Common myeloid progenitor, CD34-positive (primary cell): ENCODE measurements at places on chromosomes 7 and 10.

GRCh38 chr10:74460812-74461211, 309.8 kb downstream of the ADK start:
- no peak for DNase-seq

DNA sequence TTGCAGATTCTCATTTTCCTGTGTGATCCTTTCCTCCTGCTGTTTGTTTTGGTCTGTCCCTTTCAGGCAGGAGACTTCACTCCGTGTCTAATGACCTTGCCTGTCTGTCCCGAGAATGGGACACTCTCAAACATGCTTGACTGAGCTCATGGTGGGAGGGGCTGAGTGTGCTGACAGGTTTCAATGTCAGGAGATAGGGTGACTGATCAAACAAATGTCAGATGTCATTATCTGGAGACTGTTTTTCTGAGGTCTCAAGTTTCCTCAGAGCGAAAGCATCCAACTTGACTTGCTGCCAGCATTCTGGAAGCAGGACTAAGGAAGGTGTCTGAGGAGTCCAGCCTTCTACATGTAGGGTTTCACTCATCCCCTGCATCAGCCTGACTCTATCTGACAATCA, 228.8 kb upstream of the KIAA1217 start:
- no peak for DNase-seq

GRCh38 chr7:35450456-35451214, 196.7 kb upstream of the TBX20 start:
- no peak for DNase-seq

DNA sequence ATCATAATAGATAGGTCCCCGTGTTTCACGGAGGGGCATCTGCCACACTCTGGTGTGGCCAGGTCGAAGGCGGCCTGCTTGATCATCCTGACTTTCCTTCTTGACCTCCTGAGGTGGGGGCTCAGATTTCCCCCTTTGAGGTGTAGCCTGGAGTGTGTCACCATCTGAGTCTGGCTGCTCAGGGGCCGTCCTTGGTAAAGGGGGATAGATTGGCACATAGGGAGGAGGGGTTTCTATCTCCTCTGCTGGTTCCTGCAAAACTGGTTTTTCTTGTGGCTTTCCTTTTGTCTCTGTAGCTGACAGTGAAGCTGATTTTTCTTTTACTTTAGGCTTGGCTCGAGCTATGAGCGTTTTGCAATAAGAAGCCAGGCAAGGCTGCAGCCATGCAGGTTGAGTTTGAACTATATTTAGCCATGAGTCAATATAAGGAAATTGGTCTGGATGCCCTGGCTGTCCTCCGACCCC, 7.1 kb upstream of the ZNF117 start:
- DNase-seq, result no peak

- no peak for DNase-seq
Measured at GRCh38 chr10:110263164-110263563, 41.6 kb downstream of the SMNDC1 start.

GRCh38 chr7:77529279-77529678, 7.8 kb upstream of the PTPN12 start:
- DNase-seq, result peak; percentile 17

DNA sequence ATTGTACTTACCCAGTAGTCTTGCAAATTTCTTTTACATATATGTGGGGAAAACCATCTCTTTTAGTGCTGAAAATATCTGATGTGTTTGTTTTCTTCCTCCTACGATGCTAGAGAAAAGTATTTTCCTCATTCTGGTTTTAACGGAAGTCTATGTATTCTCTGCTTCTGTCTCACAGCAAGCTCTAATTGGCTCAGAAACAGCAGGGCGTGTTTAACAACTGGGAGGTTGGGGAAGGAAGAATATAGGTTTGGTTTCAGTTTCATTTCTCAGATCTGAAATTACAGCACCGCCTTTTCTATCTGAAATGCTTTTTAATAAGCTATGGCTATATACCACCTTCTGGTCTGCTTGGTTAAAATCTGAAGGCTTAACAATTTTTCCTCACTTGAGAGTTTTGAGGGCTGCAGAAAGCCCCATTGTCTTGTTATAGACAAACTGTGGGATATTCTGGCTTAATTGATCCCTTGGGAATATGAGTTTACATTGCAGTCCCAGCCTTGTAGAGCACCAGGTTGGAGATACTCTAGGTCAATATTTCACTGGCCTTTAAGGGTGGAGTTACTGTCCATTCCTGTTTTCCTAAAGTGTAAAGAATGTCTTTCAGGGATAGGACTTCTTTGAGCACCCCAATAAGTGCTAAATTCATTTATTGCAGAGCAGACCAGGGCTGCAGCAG, at the start of gene SAMD9:
TSS of gene SAMD9 (minus strand) at position 128 of the 679 bp plus-strand sequence. CDS start 11,882 bp downstream, outside the sequence.
- peak; percentile 94 for DNase-seq

GRCh38 chr10:48523212-48523819, 81.6 kb downstream of the ARHGAP22 start:
- DNase-seq, result peak; percentile 39

- no peak for DNase-seq
Measured at GRCh38 chr7:96645084-96645483, 64.6 kb downstream of the SEM1 start.

GRCh38 chr10:131854579-131855335, 46.1 kb upstream of the PPP2R2D start:
- no peak for DNase-seq

- DNase-seq, result peak; percentile 28
Measured at GRCh38 chr7:29352041-29352440, 157.5 kb downstream of the CHN2 start.

DNA sequence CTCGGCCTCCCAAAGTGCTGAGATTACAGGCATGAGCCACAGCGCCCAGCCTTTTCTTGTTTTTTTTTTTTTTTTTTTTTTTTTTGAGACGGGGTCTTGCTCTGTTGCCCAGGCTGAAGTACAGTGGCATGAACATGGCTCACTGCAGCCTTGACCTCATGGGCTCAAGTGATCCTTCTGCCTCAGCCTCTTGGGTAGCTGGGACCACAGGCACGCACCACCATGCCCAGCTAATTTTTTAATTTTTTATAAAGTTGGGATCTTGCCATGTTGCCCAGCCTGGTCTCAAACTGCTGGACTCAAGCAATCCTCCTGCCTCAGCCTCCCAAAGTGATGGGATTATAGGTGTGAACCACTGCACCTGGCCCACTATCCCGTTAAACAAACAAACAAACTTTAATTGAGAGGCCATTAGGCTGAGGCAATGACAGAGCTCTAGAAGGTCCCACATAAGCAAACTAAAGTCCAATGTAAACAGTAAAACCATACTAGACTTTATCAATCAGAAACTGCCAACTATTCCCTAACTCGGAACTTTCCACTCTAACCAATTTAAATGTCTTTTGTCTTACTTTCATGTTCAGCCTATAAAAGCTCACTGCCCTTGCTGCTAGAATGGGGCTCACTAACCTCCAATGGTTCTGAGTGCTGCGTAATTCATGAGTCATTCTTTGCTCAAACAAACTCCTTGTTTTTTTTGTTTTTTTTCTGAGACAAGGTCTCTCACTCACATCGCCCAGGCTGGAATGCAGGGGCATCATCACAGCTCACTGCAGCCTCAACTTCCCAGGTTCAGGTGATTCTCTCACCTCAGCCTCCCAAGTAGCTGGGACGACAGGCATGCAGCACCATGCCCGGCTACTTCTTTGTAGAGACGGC, 1.9 kb downstream of the DHX32 start:
- DNase-seq, result no peak

DNA sequence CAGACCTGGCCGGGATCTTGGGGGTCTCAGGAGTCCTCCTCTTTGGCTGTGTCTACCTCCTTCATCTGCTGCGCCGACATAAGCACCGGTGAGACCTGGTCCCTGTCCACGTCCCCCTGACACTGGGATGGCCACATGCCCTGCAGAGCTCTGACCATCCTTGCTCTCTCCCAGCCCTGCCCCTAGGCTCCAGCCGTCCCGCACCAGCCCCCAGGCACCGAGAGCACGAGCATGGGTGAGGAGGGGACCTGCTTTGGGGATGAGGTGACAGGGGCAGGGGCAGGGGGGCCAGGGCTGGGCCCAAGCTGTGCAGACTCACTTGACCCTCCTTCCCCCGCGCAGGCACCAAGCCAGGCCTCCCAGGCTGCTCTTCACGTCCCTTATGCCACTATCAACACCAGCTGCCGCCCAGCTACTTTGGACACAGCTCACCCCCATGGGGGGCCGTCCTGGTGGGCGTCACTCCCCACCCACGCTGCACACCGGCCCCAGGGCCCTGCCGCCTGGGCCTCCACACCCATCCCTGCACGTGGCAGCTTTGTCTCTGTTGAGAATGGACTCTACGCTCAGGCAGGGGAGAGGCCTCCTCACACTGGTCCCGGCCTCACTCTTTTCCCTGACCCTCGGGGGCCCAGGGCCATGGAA, 959 bp downstream of the PVRIG start:
- DNase-seq, result no peak

DNA sequence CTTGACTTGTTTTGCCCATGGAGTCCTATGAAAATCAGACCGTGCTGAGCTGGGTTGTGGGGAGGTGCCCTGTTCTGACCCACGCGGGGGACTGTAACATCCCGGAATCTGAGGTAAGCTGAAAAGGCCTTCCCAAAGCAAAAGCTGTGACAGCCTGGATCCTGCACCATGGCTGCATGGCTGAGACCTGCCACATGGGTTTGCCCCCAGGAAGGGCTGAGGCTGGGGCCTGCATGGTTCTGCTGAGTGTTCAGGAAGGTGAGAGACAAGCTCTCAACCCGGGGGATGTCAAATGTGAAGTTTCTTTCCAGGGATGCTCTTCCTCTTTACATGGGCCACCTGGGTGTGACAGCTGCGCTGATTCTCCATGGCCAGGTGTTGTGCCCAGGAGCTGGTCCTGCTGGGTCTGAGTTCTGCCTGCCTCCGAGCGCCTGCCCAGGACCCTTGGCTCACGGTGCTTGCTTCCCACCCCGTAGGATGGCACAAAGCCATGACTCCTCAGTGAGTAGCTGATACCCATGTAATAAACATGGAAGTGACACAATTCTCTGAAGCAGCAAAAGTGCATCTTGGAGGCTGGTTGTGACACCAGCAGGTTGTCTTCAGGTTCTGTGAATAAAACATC, 58.3 kb downstream of the VIPR2 start:
- DNase-seq, result no peak

- DNase-seq, result no peak
Measured at GRCh38 chr10:127872871-127873600, 19.7 kb downstream of the CLRN3 start.

- DNase-seq, result no peak
Measured at GRCh38 chr7:51255536-51256208, 60.9 kb downstream of the COBL start.

DNA sequence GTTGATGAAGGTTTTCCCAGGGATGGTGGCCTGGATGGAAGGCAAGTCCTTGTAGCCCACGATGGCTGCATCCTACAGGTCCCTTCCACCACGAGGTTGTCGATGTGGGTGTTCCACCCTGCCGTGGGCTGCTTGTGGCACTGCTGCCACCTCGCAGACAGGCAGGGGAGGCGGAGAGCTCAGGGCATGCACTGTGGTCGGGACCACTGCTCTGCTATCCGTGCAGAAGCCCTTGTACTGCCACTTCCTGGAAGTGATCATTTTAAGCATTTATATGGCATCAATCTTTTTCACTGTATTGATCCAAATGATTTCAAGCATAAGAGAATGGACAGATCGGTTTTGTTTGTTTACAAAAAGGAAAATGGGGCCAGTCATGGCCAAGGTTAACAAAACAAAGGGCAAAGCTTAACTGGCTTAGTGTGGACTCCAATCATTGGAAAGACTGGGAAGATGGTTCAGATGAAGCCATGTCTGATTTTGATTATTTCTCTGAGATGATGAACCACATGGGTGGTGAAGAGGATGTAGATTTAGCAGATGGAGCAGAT, 8.2 kb upstream of the CYP17A1 start:
- DNase-seq, result no peak

DNA sequence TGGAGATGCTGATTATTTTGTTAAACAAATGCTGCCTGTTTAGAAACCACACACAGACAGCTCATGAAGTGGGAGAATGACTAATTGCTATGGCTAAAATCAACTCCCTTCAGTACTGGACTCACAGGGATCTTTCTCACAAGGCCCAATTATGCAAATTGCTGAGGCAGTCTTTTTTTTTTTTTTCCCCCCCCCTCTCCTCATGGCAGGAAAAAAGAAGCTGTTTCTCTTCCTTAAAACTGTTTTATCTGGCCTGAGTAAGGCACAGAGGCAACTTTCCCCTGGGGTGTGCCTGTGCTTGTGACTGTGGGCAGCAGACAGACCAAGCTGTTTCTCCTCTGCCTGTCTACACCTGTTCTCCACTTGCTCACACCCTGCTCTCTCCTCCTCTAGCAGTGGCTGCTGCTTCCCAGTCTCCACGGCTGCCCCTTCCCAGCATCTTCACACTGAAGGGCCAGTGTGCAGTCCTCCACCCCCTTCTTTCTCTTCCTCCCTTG, 65.4 kb upstream of the STEAP1B start:
- peak; percentile 40 for DNase-seq

DNA sequence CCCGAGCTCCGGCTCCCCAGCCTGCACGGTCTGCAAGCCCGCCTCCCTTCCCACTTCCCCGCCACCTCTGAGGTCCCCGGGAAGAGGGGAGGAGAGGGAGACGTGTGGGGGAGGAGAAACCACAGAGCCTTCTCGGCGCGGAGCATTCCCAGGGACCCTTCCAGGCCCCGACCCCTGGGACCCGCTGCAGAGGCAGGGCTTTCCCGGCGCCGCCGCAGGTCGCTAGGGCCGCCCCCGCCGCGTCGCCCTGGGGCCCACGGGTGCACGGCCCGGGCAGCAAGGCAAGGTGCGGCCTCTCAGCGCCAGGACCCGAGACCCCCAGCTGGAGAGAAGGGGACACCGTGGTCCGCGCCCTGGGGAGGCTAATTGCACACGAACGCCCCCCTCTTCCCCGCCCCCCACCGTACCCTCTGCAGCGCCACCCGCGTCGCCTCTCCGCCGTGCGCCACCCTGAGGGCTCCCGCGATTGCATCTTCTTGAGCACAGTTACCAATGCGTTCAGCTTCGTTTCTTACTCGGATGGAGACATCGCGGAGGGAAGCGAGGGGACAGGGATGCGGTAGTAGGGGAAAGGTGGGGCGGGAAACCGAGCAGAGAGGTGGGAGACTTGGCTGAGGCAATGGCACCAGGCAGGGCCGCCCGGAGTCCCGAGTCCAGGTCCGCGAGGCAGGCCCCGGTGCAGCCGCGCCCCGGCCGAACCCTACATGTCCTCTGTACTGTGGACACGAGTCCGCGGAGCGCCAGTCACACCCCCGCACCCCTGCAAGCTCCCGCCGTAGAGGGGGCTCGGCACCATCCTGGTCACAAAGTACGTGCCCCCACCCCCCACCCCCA, 28.9 kb downstream of the SKIDA1 start:
- peak; percentile 90 for DNase-seq

- no peak for DNase-seq
Measured at GRCh38 chr10:132464256-132465192, 67.5 kb downstream of the PWWP2B start.

DNA sequence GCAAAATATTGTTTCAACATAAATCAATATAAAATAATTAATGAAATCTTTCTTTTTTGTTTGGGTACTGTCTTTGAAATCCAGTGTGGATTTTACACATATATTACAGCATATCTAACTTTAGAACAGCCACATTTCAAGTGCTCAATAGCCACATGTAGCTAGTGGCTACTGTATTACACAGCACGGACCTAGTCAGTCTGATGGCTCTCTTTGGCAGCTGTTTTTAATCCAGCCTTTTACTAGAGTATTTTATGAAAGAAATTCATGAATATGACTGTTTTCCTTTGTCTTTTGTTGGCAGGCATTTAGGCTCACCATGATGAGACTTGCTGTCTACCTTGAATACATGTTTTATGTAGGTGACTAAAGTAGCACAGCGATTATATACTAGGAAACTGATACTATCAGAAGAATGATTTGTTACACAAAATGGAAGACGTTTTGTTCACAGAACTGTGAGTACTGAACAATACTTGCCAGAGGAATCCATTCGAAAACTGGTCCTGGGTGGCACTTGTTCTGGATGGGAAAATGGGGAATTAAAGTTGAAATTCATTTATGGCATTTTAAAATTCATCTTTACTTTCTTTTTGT, 386.7 kb downstream of the PHTF2 start:
- DNase-seq, result no peak

- no peak for DNase-seq
Measured at GRCh38 chr7:139752604-139753003, 25.2 kb downstream of the HIPK2 start.
